Left renal pelvis (tissue), 4 donors: ENCODE measurements at places on chromosomes 16 and 17.

DNA sequence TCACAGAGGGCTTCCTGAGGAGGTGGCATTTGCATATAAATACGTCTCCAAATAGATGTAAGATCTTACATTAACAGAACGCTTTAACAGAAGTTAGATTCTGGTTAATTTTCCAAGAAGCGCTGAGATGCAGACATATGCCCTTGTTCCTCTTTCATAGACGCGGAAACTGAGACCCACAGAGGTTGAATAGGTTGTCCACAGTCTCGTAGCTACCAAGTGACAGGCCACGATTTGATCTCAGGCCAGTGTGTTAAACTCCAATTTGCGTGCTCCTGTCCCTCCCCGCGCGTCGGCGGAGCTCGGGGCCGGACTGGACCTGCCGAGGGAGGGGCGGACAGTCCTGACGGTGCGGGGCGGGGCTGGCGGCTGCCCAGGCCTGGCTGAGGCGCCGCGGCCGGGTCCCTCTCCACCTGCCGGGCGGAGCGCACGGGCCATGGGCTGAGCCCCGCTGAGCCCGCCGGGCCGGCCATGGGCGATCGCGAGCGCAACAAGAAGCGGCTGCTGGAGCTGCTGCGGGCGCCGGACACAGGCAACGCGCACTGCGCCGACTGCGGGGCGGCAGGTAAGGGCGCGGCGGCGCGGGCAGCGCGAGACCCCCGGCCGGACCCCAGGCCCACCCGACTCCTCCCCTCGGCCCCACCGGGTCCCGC, at the start of gene ADAP2:
Gene ADAP2, plus strand, starts transcription at position 402 of the 653 bp plus-strand sequence. Its CDS starts 70 bp downstream, at position 472.
- no peak for DNase-seq

- no peak for DNase-seq
Measured at GRCh38 chr17:50931144-50931908, 65.2 kb upstream of the TOB1 start.

DNA sequence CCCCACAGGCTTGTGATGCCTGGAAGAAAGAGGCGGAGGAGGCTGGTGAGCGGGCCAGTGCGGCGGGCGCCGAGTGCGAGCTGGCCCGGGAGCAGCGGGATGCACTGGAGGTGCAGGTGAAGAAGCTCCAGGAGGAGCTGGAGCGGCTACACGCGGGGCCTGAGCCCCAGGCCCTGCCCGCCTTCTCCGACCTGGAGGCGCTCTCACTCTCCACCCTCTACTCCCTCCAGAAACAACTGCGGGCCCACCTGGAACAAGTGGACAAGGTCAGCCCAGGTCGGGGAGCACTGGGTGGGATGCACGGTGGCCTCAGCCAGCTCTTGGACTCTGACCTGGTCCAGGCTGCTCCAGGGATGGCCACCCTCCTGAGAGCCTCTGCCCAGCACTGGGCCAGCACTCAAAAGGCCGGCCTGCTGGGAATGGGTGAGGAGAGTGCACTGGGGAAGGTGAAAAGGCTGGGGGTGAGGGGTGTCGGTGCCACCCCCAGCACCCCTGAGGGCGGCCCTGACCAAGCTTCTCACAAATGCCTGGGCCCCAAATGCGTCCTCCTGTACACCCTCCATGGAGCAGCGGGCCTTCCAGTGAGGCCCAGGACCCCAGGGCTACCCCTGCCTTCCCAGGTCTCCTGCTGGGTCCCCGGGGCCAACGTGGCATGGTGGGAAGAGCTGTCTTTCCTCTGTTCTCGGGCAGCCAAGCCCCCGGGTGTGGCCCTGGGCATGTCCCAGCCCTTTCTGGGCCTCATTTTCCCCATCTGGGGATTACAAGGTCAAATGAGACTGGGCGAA, 20.8 kb downstream of the UNC13D start:
- DNase-seq, result no peak

DNA sequence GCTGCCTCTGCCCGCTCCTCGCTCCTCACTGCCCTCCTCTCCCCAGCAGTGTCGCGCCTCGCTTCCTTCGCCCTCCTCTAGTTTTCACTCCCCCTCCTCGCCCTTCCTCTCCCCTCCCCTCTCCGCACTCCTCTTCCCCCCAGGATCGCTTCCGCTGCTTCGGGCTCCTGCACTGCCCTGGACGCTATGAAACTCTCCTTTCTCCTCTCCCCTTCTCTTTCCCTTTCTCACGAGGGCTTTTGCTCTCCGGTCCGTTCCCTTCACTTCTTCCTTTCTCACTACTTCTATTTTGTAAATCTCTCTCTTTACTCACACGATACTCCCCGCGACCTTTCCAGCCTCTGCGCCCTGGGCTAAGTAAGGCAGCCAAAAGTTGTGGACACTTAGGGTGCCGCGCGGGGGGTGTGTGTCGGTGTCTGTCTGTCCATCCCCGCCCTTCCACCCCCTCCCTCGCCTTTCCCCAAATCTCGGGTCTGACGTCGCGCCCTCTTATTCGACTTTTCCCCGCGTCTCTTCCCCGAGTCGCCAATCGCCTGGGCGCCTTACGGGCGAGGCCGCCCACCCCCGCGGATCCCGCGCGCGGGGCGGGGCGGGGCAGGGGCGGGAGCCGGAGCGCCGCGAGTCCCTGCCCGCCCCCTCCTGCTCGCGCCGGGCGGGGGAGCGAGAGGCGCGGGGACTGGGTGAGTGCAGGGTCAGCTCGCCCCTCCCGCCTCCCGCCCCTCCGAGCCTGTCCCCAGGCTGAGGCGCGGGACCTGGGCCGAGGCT, at the start of gene IRX3:
Gene IRX3, minus strand, starts transcription at position 422 of the 765 bp plus-strand sequence. CDS start 737 bp downstream, outside the sequence.
- no peak for DNase-seq

DNA sequence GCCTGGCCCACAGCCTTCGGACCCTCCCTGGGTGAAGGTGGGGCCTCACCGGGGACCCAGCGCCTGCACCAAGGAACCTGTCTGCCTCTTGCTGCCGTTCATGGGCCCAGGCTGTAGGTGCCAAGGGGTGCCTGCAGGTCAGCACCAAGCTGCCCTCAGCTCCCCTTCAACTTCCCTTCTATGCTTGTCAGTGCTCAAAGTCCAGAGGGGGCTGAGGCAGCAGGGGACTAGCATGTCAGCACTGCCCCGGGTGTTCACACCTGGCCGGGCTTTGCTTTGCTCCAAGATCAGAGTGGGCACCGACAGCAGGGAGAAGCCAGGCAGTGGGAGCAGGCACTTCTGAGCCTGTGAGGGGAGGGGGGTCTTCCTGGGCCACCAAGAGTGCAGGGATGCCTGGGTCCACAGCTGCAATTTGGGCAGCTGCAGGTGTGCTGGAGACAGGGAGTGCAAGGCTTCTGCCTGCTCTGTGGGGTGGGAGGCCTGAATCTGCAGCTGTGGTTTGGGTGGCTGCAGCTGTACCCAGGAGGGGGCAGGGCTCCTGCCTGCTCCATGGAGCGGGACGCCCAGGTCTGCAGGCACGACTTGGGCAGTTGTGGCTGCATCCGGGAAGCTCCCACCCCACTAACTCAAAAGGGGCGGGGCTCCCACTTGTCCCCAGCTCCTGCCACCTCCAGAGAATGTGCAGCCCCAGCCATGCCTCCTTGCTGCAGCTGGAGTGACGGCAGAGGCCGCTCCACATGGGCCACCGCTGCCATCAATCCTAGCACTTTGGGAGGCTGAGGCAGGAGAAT, 27.6 kb upstream of the PRM1 start:
- peak; percentile 46 for DNase-seq

DNA sequence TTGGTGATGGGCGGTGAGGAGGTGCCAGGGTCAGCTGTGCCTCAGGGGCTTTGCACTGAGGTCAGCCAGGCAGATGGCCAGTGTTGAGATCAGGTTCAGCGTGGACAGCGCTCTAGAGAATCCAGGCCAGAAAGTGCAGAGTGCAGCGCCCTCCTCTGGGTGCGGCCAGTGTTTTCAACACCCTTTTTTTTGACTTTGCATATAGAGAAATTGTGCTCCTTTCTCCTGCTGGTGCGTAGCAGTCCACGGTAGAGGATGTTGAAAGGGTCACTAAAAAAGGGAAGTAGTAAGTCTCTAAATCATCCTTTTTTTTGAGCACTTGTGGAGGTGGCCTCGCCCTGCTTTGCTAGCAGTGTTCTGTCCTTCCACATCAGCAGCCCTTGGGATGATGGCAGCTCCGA, 53.9 kb downstream of the BANP start:
- no peak for DNase-seq

DNA sequence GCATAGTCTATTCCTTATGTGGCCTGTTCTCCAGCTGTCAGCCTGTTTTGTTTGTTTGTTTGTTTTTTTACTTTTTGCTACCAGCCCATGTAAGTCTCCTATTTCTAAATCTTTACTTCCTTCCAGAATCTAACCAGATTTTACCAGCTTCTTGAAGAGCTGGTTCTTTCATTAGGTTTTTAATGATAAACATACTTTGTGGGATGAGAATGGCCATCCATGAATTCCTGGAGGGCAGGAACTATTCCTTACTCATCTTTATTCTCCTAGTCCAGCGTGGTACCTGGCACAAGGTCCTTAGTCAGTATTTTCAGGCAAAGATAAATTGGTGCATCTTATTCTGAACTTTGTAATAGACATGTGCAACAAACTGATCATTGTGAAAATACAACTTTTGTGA, 17.3 kb downstream of the RSPRY1 start:
- no peak for DNase-seq

- DNase-seq, result no peak
Measured at GRCh38 chr16:4639899-4640509, 15.4 kb downstream of the MGRN1 start.

GRCh38 chr17:75876938-75877751, 1.2 kb downstream of the TRIM47 start:
- DNase-seq, result no peak

DNA sequence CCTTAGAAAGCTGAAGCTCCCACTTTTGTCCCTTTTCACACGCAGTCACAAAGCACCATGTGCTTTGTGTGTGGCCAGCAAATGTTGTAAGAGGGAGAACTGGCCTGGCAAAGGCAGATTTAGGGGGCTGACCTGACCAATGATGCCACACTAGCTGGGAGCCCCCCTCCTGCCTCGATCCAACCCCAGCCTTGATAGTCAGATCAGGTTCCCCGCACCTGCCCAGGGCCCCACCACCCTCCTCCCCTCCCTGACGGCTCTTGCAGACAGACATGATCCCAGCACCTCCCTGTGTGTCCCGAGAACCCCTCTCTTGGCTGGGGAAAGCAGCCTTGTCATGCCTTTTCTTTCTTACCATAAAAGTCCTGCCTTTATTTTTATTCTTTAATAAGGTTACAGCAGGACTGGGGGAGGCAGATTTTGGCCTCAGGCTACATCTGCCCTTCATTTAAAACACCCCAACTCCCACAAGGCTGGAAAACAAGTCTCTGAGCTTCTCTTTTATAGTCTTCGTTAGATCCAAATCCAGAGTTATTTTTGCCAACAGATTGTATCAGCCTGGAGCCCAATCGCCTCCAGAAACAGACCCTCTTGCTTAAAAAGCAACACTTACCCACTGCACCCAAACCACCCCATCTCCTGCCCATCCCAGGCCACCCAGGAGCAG, 201.8 kb upstream of the CDH5 start:
- DNase-seq, result no peak

DNA sequence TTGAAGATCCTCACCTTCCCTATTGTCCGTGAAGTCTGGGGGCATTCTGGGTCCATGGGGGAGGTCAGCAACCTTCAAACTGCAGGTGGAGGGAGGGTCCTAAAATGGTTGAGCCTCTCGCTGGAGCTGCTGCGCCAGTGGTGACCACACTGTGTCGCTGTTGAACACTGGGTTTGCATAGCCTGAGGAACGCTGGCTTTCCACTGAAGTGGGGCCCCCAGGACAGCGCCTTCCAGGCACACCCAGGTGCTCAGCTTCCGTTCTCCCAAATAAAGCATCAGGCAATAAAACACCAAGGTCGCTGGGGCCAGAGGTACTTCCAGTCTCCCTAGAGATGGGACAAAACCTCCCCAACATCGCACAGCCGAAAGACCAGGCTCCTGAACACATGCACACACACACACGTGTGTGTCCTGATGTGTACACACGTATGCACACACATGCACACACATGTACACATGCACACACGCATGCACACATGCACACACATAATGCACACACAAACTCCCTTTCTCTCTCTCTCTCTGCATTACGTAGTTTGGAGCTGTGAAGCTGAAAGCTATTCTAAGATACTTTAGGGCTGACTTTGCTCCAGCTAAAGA, 120.6 kb downstream of the IRF8 start:
- no peak for DNase-seq

DNA sequence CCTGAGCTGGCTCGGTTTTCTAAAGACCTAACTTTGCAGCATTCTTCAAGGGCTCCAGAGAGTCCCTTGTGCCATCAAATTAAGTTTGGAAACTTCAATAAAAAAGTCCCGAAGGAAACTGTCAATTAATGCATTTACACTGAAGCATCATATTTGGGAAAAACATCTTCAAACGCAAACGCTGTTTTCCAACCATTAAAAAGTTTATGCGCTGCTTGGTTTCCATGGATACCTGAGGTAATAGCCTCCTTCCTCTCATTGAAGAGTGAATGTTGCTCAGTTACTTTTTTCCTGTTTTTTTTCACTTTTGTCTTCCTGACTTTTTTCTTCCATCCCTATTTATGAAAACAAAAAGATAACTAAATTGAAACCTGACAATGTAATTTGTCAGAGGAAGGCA, 399.1 kb downstream of the MAF start:
- no peak for DNase-seq

GRCh38 chr16:49899991-49900695, 44.2 kb upstream of the ZNF423 start:
- no peak for DNase-seq

DNA sequence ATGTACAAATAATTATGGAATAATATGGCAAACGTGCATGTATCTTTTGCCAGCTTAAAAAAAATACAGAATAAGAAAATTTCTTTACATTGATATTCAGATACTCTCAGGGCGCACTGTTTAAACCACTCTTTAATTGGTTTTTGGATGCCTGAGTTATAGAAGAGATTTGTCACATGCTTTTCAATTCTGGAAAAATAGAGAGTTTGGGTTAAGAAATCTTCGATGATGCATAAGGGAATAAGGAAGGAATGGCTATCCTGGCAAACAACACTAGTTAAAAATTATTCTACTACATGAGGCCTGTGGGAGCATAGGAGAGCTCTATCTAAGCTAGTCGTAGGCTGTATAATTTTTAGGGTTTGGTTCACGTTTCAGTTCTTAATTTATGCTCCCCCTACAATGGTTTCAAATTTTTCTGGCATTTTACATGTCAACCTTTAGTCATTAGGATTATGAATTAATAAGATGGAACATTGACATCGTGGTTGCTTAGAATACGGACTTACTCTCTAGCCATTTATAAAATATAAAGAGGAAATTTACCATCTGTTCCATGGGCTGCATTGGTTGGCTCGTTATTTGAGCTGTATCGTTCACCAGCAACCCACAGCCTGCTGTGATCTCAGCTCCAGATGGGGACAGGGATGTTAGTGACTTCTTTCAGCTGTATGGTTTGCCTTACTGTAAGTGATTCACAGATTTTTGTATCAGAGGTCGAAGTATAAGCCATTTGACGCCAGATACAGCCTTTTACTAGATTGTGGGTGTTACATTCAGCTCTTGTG, 15.9 kb downstream of the NARF start:
- DNase-seq, result no peak

DNA sequence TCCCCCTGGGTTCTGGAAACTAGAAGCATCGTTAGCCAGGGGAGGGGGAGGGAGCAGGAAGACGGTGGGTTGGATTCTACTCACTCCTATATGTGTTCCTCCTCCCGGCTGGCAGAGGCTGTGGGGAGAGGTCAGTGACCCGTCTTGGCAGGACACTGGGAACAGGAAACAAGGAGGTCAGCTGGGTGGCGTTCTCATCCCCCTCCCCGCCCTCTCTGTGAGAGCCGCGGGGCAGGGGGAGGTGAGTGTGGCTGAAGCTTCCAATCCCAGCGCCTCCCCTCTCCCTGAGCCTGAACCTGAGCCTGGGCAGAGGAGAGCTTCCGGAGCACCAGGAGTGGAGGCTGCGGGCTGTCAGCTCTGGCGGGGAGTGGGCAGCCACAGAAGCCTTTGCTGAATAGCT, 12.5 kb downstream of the GPRC5C start:
- no peak for DNase-seq
